ENCODE measurements at places on chromosomes 4 and X. TPM values are rescaled to one million over a fixed set of nuclear protein-coding genes. Genes with fewer than 3 reads are reported as not detected.

PWWP3B gene
- 1.8 TPM for total RNA-seq

DNA sequence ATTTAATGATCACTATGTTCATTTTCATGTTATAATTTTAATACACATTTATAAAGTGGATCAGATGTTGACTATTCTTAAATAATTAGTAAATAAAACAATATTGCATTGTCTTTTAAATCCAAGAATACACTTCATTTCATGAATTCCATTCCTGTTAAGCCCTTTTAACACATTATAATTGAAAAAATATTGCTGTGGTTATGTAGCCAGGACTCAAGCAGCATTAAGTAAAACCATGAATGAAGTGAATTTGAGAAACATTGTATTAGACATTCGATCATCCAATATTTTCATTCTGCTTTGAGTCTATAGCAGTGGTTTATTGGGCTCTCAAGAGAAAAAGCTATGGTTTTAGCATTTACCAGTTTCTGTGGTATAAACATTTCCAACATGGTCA lies 94.2 kb upstream of the RAPGEF2 start:
- no peak for DNase-seq

LNX1 gene
- 3.4 TPM for total RNA-seq

DNA sequence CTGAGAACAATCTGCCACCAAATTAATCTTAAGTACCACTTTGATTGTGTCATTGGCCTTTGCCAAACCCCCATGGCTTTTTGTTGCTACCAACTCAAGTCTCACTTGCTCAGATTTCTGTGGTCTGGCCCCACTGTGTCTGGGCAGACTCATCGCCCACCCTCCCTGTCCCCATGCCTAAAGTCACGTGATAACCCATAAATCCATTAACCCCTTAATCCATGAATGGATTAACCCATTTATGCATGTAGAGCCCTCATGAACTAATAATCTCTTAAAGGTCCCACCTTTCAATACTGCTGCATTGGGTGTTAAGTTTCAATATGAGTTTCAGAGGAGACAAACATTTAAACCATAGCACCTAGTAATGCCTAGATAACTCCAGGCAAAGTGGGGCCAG lies 78.5 kb upstream of the BLTP1 start:
- DNase-seq = no peak

GRCh38 chr4:14853176-14853943 lies 148.9 kb upstream of the CPEB2 start:
- no peak for DNase-seq

- DNase-seq = peak; percentile 36
These were observed at the start of gene CHST7 for GRCh38 chrX:46573331-46573891. CHST7 (plus strand) TSS chrX:46573765; CDS start chrX:46573932, 167 bp downstream.

XKRX gene
- total RNA-seq = under 0.01 TPM

- no peak for DNase-seq
These were observed 51.7 kb downstream of the SEPSECS start for GRCh38 chr4:25108556-25108955.

TFE3 gene
- total RNA-seq = 17.1 TPM

DNA sequence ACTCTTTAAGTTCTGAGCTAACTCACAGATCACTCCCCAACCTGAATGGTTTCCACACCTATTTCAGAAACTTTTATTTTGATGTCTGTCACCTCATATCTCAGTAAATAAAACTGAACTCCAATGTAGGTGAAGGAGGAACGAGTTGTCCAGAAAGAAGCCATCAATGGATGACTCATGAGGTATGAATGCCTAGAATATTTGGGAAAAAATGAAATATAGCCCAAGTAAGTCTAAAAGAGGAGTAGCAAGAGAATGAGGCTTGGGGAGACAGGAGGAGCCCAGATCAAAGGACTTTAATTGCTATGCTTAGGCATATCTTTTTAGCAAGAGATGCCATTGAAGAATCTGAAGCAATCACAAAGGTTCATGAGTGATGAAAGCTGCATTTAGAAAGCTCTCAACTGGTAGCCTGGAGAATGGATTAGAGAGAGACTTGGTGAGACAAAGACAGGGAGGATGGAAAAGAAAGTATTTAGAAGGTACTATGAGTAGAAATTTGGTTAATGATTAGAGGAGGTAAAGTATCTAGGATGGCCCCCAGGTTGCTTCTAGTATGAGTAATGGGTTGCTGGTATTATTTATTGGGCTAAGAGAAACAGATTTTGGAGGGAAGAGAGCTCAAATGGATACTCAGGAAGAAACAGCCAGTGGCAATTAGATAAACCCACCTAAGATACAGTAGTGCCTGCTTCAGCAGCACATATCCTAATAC lies 39.4 kb downstream of the NOCT start:
- no peak for DNase-seq

DSPP gene
- under 0.01 TPM for total RNA-seq

DNA sequence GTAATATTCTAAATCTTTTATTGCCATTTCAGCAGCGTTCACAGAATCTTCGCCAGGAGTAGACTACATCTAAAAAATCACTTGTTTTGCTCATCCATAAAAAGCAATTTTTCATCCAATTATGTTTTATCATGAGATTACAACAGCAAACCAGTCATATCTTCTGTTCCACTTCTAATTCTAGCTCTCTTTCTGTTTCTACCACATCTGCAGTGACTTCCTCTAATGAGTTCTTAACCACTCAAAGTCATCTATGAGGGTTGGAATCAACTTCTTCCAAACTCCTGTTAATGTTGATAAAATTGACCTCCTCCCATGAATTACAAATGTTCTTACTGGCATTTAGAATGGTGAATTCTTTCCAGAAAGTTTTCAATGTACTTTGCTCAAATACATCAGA lies 174.4 kb upstream of the BRWD3 start:
- no peak for DNase-seq

STAP1 gene
- total RNA-seq = 0.33 TPM
